Activated naive CD4-positive, alpha-beta T cell treated with anti-CD3 and anti-CD28 coated beads, Interleukin-2, amount 50 U/mL, for 16 hours (primary cell): ENCODE measurements at places on chromosomes 5 and 9.

DNA sequence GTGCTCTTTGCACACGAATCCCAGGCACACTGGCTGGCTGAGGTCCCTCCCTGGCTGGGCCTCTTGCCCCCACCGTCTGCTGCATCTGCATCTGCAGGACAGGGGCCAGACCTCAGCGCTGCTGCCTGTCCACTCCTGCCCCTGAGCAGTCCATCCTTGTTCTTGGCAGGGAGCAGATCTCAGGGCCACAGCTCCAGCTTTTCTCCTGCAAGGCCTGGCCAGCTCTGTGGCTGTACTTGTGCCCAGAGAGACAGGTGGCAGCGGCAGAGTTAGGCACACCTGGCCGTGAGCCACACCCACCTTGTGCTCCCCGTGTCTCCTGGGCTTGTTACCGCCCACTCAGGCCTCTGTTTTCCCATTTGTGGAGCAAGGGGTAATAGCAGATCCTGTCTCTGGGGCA is 13.9 kb downstream of the NEK6 start:
- DNase-seq: no peak

DNA sequence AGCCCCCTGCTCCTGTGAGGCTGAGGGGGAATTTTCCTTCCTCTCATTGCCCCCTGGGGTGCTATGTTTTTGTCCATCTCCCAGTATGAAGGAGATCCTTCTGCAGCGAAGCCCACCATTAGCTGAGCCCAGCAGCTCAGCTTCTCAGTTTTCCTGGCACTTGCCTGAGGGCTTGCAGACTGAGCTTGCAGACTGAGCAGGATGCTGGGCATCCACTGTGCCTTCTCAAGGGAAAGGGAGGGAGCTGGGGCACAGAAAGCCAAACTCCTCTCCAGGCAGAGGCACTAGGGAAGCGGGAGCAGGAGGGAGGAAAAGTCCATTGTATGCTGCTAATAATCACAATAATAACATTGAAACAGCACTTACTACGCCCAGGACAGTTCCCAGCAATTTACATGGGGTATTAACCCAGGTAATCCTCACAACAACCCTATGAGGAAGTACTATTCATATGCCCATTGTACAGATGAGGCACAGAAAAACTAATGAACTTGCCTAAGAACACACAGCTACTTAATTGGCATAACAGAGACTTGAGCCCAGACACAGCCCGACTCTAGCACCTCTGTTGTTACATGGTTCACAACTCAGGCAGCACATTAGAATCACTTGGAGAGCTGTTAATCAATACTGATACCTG is 86.9 kb upstream of the SSBP2 start:
- no peak for DNase-seq

GRCh38 chr5:68730220-68730978 is 363.4 kb upstream of the SLC30A5 start:
- no peak for DNase-seq

DNA sequence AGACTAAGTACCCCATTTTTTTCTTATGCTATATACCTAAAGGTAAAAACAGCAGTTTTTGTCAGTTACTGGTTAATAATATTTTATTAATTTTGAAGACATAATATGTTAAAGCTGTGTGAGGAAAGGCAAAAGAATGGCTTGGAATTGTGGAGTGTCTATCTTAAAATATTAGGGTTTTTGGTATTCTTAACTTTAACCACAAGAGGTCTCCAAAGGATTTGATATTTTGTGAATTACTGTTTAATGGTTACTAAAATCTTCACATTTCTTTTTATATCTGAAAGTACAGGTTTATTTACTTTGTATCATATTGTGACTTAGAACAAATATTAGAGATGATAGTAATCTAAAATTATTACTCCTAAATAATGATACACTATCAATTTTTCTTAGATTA is 32.0 kb upstream of the DHFR start:
- no peak for DNase-seq

GRCh38 chr5:173740400-173740799 is 124.0 kb upstream of the BOD1 start:
- no peak for DNase-seq

DNA sequence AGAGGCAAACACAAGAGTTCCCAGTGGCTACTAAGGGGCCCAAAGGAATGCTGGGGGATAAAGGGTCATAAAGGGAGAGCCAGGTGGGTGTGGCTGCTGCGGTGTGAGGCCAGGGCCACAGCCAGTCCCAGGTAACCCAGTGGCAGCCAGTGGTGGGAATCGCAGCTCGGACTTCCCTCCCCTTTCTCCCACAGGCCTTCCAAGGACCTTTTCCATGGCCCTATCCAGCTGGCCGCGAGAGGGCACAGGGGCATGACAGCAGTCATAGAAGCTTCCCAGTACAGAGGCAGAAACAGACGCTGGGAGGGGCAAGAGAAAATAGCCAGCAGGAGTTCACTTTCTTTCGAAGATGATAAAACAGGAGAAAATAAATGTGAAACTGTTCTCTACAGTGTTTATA is 257.6 kb downstream of the SEMA5A start:
- DNase-seq: no peak

- no peak for DNase-seq
These were observed 7.5 kb upstream of the TTC1 start for GRCh38 chr5:160001457-160001856.

DNA sequence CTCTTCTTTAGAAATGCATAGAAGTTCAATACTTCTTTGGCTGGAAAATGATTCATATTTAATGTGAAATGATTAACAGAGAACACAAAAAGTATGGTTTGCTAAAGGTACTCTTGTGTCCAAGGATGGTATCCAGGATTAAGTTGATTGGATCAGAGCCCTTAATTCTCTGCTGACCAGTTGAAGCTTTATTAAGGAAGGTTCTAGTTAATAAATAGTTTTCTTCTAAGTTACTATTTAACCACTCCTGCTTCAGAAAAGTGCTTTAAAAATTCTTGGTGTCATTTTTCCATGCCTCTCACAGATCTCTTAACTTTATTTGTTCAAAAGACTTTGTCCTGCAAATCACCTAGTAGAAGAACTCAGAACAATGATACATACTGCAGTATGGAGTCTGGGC is 134.3 kb downstream of the MEF2C start:
- no peak for DNase-seq

DNA sequence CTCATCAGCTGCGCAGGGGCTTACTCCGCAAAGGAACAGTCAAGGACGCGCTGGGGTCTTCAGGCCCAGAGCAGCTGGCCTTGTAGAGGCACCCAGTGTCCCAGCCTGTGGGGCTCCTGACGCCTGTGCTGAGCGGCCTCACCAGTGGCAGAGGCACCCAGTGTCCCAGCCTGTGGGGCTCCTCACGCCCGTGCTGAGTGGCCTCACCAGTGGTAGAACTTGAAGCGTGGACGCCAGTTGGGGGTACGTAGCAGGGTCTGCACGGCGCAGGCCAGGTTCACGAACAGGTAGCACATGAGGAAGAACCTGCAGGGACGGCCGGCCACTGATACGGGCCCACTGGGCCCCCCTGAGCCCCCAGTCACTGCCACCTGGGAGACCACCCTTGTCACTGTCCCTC is 35.9 kb downstream of the SLC12A7 start:
- DNase-seq: no peak

GRCh38 chr9:22990349-22990748 is 543.7 kb downstream of the DMRTA1 start:
- DNase-seq: no peak

DNA sequence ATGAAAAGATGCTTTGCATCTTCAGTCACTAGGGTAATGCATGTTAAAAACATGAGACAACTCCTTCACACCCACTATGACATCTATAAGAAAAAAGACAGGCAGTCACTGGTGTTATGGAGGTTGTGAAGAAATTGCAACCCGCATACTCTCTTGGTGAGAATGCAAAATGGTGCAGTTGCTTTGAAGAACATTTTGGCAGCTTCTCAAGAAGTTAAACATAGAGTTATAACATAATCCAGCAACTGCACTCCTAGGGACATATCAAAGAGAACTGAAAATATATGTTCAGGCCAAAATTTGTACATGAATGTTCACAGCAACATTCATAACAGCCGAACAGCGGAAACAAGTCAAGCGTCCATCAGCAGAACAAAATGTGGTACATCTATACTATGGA is 46.3 kb upstream of the TBC1D9B start:
- no peak for DNase-seq

- no peak for DNase-seq
These were observed 590 bp downstream of the HDAC3 start for GRCh38 chr5:141636106-141636412.

DNA sequence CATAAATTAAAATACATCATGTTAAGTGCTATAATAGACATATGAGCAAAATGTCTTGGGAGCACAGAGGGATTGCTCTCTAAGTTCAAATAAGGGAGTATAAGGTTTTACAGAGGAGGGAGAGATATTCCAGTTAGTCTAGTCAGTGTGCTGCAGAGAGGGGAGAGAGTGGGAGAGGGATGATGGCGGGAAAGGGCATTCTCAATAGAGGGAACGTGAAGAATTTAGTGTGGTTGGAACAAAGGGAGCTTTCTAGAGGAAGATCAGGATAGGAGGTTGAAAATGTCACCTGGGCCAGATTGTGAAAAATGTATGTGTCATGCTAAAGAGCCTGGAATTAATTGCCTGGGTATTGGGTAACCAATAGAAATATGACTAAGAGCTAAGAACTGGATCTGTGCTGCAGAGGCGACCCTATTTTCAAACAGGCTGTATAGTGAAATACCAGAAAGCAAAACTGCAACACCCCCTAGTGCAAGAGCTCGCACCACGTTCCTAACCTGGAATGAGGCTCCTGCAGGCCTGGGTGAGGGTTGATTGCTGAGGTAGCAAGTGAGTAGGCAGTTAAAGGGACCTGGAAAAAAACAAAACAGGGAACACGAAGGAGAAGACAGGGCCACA is 791.8 kb upstream of the C9orf72 start:
- DNase-seq: no peak

DNA sequence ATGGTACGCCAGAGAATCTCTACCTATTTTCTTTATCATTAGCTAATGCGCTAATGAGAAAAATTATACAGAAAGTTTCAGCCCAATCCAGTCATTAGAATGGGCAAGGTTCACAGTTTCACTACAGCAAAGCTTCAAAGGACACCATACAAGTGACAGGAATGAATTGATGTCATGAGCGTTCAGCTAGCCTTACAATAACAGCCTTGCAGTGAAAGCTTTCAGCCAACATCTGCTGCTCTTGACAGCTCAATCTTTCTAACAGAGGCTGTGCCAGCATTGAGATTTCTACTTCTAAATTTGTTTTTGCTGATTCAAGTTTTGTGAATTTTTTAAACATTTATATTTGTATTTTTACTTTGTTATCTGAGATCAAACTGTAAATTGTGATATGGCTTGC is 302.4 kb upstream of the FAM174A start:
- DNase-seq: no peak

- no peak for DNase-seq
These were observed 161.6 kb downstream of the COL23A1 start for GRCh38 chr5:178428341-178429155.

GRCh38 chr5:33276628-33276950 is 164.2 kb upstream of the TARS1 start:
- DNase-seq: no peak

- no peak for DNase-seq
These were observed 63.9 kb downstream of the NDST1 start for GRCh38 chr5:150571836-150572235.

GRCh38 chr5:7801891-7802614 is 48.9 kb downstream of the CFAP90 start:
- DNase-seq: no peak

DNA sequence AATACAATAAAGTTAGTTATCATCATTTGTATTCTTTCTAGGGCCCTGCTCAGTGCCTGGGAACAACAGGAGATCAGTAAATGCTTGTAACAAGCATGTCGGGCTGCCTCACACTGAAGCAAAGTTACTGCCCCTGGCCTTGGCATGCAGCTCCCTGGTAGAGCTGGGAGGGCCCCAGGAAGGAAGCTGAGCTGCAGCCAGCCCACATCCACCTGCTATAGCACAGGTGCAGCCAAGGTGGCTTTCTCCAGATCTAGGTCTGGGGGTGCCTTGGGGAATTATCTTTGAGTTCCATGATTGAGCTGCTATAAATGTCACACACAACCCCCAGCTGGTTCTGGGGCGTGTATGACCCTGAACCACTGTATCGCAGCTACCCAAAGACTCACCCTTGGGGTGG is 293.4 kb upstream of the MSX2 start:
- no peak for DNase-seq

DNA sequence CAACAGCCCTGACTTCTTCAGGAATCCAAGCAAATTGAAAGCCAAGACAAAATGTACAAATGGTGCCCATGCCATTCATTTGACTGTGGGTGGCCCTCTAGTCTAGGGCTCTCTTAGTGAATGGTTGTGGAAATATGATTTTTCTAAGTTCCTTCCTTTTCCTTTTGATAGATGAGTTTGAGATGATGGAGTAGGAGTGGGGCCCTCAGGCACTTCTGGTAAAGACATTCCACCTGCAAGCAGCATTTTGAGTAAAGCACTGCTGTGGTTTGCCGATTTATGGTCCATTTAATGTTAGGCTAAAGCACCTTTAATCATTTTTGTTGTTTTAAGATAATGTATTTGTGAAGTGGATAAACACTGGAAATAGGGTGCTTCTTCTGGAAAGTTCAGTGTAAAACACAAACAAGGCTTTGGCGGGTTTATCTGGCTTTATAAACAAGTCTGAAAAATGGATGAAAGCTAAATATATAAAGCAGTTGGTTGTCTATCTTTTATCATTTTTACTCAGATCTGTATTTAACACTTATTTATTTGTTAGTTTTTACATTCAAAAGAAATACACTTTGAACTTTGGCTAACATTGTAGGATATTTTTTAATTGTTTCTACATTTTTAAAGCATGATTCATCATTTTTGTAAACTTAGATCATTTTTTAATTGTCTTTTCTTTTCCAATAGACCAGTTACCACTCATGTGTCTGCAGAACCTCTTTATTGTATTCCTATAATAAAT is 213.5 kb downstream of the PJA2 start:
- no peak for DNase-seq

GRCh38 chr5:95281226-95281625 is 3.7 kb downstream of the MCTP1 start:
- DNase-seq: no peak

- DNase-seq: no peak
These were observed 44.7 kb downstream of the RNF130 start for GRCh38 chr5:180026734-180027458.

- no peak for DNase-seq
These were observed 35.1 kb downstream of the LIX1 start for GRCh38 chr5:97107318-97107717.

GRCh38 chr5:141870228-141870627 is 8.0 kb downstream of the PCDH1 start:
- DNase-seq: no peak

GRCh38 chr5:166353580-166353979 is 1937.9 kb upstream of the WWC1 start:
- no peak for DNase-seq

DNA sequence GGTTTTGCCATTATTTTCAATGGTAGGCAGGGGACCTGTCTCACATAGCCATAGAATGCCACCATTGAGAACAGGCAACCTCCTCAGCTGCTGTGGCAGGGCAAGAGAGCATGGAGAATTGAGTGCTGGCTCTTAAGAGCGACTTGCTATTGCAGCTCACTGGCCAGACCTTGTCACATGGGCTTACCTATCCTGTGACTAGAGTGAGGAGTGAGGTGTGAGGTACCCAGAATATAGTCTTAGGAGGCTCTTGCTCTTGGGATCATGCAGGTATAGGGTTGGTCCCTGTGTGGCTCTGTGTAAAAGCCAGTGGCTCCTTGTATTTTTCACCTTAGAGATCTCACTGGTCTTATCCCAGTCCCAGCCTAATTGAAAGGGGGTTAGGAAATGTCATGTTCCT is 39.8 kb upstream of the NR3C1 start:
- no peak for DNase-seq

GRCh38 chr9:117677572-117677971 is 26.6 kb upstream of the TLR4 start:
- no peak for DNase-seq
